ENCODE measurements at places on chromosomes 13 and 19. TPM values are rescaled to one million over a fixed set of nuclear protein-coding genes. Genes with fewer than 3 reads are reported as not detected.

EFNA2 gene
- not detected for total RNA-seq

ATP7B gene
- 5.5 TPM for total RNA-seq

DNA sequence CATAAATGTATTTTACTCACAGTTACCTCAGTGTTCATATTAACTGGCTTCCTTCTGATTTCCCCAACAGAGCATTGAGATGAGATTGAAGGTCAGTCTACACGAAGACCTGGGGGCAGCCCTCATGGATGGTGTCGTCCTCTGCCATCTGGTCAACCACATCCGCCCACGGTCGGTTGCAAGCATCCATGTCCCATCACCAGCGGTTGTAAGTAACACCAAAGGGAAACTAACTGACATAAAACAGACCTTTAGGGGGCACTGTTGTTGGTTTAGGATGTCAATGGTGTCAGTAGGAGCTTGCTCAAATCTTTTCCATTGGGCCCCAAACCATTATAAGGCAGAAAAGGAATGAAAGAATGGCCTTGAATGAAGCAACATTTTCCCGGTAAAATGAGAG is 68.2 kb downstream of the ESD start:
- no peak for DNase-seq

DNA sequence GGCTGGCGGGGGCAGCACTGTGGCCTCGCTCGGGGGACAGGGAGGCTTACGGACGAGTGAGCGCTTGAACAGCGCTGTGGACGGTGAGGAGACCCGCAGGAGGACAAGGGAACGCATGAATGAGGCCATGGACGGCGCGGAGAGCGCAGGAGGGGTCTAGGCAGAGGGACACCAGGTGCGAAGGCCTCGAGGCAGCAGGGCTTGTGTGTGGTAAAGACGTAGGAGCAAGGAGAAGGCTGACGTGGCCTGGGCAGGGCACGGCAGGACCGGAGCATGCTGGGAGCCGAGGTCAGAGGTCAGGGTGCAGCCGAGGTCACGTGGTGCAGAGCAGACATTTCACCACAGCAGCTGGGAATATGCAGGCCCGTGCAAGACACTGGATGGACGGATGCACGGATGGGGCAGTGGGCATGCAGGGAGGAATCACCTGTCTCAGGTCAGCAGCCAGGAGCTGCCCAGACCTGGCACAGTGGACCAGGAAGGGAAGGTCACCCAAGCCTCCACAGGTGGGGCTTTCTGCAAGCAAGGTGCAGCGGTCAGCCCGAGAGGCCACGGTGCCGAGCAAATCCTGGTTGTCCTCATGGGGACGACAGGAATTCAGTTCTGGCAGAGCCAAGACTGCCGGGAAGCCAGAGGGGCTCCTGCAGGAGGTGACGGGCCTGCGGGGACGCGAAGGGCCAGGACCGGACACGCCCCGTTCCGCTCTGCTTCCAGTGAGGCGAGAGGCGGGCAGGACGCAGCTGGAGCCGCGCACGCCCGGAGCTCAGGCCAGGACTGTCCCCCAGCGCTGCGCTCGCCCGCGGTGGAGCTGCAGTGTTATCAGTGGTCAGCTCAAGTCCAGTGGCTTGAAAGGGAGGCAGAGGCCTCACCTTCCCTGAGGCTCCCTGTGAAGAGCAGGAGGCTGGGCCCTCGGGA is 72.2 kb downstream of the RASA3 start:
- no peak for DNase-seq

- peak; percentile 99 for DNase-seq
Measured at GRCh38 chr19:39532233-39533002, at the start of gene EID2B. Gene EID2B (minus strand): TSS chr19:39532852. CDS start chr19:39532802, 50 bp downstream.

DNA sequence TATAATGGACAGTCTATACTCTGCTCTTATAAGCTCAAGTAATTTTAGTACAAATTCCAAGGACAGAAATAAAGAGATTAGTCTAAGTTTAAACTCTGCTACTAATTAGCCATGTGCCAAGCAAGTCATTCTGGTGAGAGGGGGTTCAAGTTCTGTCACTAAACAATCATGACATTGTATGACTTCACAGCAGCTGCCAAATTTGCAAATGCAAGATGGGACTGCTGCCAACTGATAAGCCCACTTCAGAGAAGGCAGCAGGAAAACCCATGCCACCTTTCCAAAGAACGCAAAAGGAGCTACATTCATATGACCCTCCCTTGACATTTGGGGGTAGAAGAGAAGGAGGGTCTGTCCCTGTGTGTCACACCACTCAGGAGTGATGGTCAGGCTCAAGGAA is 60.7 kb upstream of the RFXAP start:
- peak; percentile 54 for DNase-seq

DNA sequence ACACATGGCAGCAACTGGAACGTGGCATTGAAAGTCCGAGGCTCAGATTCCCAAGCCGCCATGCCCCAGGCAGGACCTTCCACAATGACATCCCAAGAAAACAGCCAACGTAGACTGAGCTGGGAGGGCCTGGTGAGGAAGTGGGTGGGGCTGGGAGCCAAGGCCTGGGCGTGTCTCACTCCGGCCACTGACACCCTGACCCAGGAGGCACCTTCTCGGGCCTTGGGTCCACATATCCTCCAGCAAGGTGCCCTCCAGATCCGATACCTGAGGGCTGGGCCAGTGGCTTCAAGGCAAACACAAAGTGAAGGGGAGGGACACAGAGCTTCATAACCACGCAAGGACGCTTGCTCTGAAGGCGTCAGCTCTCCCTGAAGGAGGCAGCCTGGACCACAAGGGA is 43.0 kb downstream of the RAB20 start:
- no peak for DNase-seq

GRCh38 chr19:1122972-1123363 is 19.2 kb downstream of the GPX4 start:
- no peak for DNase-seq

ZNF470 gene
- total RNA-seq: 5.5 TPM

GRCh38 chr19:11397089-11397610 is 13.0 kb upstream of the EPOR start:
- no peak for DNase-seq

GET3 gene
- 42.9 TPM for total RNA-seq

GRCh38 chr13:113864273-113864890 is 506 bp upstream of the GAS6 start:
- DNase-seq: no peak

PSG2 gene
- not detected for total RNA-seq

CCDC122 gene
- 1.0 TPM for total RNA-seq

GRCh38 chr19:38647368-38647965 is at the start of gene ACTN4:
Gene ACTN4 (plus strand): TSS chr19:38647649. CDS start chr19:38647746, 97 bp downstream.
- DNase-seq: peak; percentile 99

DNA sequence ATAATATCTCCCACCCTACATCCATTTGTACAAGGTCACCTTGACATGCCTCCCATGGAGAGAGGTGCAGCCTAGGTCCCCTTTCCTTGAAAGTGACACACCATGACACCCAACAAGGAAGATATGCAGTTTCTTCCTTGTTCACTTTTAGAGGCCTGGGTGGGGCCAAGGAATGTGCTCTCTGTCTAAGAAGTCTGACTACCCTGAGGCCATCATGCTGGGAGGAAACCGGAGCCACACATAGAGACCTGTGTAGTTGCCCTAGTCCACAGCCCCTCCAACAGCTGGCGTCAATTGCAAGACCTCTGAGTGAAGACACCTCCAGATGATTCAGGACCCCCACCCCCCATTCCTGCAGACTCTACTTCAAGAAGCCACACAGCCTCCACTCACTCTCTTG is 11.0 kb downstream of the SYDE1 start:
- no peak for DNase-seq

GRCh38 chr19:6802336-6803035 is 30.0 kb downstream of the VAV1 start:
- DNase-seq: no peak

DNA sequence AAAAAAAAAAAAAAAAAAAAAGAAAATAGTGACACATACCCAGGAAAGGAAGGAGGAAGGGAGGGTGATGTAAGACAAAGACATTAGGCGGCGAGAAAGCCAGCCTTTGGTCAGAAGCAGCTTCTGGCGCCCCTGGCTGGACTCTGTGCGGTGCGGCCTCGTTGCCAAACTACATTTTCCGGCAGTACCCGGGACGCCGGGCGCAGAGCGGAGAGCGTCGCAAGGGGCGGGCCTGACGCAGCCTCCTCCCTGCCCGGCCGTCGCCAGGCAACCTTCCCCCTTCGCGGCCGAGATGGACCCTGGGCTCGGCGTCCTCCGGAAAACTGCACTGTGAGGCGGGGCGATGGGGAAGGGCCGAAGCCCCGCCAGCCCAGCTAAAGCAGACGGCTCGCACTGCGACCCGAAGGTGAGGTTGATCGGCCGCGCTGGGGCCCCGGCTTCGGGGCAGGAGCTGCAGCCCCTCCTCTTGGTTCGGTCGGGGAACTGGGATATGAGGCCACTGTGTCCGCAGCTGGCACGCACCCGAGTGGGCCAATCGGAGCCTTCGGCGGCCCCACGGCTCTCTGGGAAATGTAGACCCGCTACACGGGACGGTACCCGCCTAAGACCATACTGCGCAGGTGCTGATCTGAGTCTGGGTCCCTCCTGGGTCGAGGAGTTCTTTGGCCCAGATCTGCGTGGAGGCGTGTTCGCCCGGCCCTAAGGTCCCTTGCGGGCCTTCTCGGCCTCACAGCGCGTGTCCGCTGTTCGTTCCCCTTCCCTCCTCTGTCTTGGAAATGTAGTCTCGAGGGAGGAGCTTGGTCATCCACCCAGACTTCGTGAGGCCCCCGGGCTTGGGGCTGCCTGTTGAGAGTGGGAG is 2.3 kb upstream of the MZF1 start:
- DNase-seq: peak; percentile 97

- DNase-seq: no peak
Measured at GRCh38 chr13:98746968-98747367, 5.5 kb downstream of the SLC15A1 start.

DNA sequence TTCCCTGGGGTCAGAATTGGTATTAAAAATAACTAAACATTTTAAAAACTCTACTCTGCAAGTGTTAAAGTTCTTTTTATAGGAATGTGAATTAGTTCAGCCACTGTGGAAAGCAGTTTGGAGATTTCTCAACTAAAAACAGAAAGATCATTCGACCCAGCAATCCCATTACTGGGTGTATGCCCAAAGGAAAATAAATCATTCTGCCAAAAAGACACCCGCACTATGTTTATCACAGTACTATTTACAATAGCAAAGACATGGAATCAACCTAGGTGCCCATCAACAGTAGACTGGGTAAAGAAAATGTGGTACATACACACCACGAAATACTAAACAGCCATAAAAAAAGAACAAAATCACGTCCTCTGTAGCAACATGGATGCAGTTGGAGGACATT is 657 bp upstream of the THSD1 start:
- no peak for DNase-seq

CACNA1A gene
- 0.72 TPM for total RNA-seq

CTU1 gene
- total RNA-seq: 6.1 TPM

DNA sequence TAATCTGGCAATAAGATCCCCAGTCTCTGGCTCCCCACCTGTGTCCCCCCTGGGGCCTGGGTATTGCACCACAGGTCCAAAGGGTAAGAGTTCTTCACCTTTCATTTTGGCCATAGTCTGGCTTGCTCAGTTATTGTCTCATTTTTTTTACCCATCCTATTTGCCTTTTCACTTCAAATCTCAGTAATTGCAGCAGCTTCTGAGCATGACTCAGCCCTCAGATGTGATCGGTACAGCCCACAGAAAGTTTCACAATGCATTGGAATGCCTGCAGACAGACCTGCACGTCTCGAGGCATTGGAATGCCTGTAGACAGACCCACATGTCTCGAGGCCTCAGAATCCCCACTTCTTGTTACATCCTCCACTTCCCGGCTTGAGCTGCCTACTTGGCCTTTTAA is 173.6 kb downstream of the NUFIP1 start:
- DNase-seq: peak; percentile 34

- no peak for DNase-seq
Measured at GRCh38 chr19:16441661-16442162, 30.1 kb downstream of the EPS15L1 start.

GRCh38 chr19:38046254-38047048 is 139.4 kb downstream of the SIPA1L3 start:
- no peak for DNase-seq

- no peak for DNase-seq
Measured at GRCh38 chr13:73741742-73742141, 392.5 kb downstream of the KLF12 start.

- DNase-seq: no peak
Measured at GRCh38 chr13:100356426-100356825, 232.2 kb downstream of the GGACT start.

GRCh38 chr19:2047449-2048103 is 3.5 kb downstream of the MKNK2 start:
- DNase-seq: no peak

DNA sequence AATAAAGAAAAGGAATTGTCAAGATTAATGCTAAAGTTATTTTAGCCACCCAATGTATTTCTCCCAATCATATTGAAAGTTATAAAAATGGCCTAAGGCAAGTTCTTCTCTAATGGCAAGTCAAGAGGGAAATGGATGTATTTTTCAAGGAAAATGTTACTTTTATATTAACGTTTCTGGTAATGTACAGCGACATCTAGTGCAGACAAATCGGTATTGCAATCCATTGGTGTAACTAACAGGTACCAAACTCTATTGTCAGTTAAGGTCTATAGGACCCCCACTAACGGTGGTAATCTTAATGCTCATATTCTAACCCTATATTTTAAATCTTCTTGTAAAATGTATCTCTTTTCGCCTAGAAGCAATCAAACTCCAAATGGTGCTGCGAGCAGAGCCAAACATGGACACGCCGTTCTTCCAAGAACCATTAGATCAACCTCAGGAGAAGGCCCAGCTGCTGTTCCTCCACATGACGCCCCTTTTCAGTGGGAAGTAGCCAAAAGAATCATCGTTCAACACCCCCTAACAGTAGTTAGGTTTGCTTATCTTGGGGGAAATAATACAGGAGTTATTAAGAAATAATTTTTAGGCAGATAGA is 98.5 kb upstream of the PABPC3 start:
- DNase-seq: peak; percentile 64

GRCh38 chr19:28022506-28022905 is 1190.4 kb downstream of the UQCRFS1 start:
- no peak for DNase-seq

- no peak for DNase-seq
Measured at GRCh38 chr19:51771376-51772130, 10.6 kb downstream of the FPR2 start.

GRCh38 chr19:13888281-13888680 is 11.3 kb downstream of the NANOS3 start:
- no peak for DNase-seq

DNA sequence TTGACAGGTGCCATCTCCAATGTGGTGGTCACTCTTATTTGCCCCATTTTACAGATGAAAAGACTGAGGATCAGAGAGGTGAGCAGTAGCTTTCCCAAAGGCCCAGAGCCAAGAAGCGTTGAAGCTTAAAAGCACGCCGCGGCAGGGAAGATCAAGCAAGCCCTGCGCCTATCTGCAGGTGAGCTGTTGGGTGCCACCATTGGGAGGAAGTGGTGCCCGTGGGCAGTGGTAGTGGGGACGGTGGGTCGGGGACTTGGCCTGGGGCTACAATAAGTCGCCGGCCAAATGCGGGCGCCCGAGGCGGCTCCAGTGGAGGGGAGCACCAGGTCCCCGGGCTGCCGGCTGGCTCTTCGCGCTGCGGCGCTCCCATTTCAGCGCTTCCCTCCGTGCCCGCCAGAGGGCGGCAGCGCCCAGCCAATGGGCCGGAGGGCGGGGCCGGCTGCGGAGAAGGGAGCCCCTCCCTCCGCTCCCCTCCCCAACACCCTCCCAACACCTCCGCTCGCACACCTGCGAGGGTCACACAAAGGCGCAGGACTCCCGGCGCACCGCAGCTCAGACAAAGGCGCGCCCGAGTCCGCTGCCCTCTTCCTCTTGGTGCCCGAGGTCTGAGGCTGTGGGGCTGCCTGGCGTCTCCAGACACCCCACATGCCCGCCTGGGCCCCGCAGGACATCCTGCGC is 744 bp upstream of the POU2F2 start:
- DNase-seq: peak; percentile 69

GRCh38 chr19:3184847-3185460 is 776 bp upstream of the NCLN start:
- DNase-seq: no peak

GRCh38 chr19:8680676-8681344 is 17.8 kb downstream of the ACTL9 start:
- DNase-seq: no peak
